ENCODE measurements at places on chromosomes 5 and 9.

- DNase-seq = no peak
Measured at GRCh38 chr9:29769019-29769418, 2195.7 kb upstream of the C9orf72 start.

DNA sequence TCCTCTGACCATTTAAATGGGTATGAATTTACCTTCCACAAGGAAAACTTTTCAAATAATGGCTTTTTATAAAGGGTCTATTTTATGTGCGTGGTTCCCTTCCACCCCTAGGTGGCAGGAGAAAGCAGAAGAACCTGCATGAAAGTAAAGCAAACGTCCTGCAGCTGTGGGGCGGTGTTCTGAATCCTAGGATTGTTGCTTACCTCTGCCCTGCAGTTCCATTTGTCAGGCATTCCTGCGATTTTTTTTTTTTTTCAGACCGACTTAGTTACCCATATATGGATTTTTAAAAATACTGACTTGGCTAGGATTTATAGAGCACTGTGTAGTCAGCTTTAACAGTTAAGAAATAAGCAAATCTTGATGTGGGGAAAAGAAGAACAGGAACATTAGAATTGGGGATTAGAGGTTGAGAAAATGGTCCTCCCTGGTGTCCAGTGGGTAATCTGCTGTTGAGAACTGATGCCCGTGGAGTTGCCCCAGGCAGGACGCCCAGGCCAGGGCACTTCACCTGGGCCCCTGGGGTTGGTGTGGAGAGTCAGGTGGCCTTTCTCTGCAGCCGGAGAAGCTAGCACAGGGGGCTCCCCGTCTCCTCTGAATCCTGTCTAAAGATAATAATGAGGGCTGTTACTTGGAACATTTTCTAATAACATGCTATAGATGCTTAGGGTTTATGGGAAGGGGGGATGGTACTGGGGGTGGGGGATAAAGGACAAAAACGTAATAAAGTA lies 30.4 kb upstream of the LTC4S start:
- no peak for DNase-seq

DNA sequence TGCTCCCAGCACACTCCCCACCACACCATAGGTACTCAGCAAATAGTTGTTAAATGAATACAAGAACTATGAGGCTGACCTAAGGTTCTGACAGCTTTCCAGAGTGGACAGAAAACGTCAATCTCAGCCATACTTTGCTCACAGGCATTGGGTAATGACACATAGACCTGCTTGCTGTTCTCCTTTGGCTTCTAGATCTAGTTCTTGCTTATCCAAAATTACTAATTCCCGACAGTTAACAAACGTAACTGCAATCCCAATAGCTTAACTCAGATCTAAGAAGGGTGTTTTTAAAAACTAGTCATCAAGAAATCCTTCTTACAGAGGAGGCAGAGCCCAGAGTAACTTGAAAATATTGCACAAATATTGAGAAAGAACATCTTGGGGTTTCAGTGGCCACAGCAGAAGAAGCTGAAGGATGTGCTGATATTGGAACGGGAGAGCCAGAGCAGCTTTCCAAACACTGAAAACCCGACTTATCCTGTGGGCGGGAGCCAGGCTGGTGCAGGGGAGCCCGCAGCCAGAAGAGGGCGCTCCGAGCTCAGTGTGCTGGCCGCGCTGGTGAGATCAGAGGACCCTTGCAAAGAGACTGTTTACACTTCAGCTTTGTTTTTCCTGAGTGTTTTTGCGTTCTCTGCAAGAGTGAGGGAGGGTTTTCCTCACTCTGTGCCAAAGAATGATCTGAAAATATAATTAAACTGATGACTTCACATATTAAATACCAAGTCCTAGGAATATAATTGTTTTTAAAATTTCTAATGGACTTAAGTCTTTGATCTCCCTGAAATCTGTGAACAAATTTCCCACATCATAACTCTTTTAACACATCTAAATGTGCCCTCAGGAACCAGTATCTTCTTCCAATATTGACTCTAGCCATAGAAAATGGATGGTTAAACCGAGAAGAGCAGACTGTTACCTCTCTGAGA lies 30.3 kb downstream of the FGF1 start:
- DNase-seq = peak; percentile 61

DNA sequence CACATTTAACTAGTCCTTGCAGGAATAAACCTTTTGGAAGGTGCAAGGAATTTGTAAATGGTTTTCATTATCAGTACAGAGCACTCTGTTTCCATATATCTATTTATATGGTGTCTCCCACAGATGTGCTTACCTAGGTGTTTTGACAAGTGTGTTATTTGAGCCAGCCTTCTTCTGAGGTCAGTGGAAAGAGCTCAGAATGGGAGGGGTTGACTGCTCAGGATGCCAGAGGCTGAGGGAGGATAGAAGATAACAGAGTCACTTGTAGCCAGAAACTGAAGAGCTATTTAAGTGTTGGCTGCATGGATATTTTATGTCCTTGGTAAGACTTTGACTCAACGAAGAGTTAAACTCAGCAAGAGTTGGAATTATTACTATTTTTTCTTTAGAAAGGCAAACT lies 5.0 kb downstream of the CMYA5 start:
- no peak for DNase-seq

DNA sequence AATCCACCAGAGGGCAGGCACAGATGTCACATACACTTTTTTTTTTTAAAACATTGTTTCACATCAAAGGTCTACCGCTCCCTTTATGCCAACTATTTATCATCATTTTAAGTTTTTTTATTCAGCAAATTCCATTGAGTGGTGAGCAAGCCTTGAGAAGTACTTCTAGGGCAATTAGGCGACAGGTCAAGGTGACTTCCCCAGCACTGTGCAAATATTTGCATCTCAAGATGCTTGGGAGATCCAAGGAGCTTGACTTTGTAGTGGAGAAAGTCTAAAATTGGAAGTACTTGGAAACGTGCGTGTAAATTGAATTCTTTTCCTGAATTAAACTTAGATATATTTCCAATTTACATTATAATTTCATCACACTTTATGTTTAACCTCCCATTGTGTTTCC lies 211.1 kb downstream of the ICE1 start:
- no peak for DNase-seq

- no peak for DNase-seq
Measured at GRCh38 chr9:70110194-70111041, 66.8 kb downstream of the MAMDC2 start.
